Ovary (tissue), 10 donors: ENCODE measurements at places on chromosomes 16 and 17.

DNA sequence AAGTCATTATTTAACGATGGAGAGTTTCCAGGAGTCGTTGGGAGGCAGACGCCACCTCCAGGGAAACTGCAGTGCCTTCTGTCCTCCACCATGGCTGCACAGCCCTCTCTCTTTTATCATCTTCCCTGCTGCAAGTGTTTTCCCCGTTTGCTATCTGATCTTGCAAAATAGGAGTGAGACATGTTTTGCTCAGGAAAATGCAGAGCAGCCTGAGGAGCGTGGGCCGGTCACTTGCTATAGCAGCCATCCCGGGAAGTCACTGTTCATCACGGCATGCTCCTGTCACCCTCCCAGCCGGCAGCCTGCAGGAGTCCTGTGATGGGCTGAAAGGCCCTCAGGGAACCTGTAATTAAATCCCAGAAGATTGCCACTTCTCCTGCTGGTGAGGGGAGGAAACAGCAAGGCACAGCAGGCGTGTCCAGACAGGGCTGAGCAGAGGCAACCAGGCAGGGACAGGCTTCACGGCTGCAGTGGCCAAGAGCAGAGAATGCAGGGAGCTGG, 143.1 kb downstream of the GSG1L start:
- DNase-seq = no peak

DNA sequence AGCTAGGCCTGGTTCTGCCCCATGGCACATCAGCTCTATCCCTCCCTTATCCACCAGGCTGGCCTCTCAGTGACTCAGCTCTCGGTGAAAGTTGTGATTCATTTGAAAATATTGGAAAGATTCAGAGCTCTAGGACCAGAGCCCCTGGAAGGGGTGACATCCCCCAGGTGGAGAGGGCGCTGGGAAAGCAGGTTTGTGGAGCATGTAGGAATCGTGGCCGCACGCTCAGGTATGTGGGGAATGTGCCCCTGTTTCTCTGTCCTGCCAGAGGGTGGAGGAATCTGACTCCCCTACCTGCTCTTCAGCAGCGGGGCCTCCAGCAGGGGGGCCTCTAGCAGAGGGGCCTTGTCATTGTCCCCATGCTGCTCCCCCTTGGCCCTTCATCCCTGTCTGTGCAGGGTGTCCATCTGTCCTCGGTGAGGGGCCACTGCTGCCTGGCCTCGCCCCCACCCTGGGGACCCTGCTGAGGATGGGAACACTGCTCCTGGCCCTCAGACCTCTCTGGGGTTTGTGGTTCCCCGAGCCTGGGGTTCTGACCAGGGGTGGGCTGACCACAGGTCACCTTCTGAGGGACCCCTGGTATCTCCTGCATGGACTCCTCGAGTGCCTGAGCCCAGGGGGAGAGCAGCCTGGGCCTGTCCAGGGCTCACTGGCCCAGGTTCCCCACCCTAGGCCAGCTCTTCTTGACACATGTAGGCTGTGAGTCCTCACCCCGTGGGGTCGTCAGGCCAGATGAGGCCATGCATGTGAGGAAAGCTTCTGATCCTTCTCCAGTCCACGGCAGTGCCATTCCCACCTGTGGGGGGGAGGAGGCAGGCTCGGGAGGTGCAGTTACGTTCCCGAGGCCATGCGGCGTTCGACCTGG, 47.5 kb downstream of the NT5M start:
- no peak for DNase-seq

DNA sequence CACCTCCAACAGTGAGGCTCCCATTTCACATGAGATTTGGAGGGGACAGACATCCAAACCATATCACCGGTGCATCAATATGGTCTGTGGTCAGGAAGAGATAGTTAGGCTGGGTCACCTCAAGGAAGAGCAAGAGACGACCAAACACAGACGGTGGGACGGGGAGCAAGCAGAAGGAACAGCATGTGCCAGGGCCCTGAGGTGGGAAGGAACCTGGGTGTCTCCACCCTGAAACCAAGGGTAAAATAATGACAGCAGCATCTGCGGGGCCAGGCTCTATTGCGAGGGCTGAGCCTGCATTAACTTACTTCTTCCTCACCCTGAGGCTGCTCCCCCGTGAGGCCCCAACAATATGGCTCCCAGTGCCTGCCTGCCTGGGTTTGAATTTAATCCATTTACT, 8.9 kb upstream of the PRSS21 start:
- no peak for DNase-seq

- no peak for DNase-seq
These were observed 12.4 kb upstream of the KATNB1 start for GRCh38 chr16:57723170-57723569.

DNA sequence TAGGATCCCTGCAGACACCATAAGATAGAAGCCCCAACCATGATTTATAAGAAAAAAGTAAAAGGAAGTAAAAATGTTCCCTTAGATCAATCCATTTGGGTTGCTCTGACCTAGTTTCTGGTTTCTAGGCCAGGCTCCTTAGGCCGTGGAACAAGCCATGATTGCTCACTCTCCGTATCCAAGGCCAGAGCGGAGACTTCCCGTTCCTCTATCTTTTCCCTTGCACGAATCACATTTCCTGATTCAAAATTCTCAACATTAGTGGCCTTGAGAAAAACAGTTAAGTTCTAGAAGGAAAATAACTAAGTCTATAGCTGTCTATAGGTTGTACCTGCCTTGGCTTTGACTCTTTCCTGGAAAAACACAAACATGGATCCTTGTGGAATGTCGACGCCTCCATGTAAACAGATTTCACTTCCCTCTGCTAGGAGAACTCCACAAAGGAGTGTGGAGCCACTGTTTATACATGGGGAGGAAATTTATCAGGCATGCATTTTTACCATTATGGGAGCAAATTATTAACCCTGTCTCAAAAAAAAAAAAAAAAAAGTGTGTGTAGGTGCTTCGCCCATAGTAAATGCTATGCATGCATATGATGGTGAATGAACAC, 149.6 kb downstream of the ZFHX3 start:
- DNase-seq = no peak
